Peyer's patch (tissue), 4 donors: ENCODE measurements at places on chromosomes 6 and 20. TPM values are rescaled to one million over a fixed set of nuclear protein-coding genes. Genes with fewer than 3 reads are reported as not detected.

Gene SPEF1
- total RNA-seq: not detected

Gene SEMG1
- total RNA-seq: not detected

DNA sequence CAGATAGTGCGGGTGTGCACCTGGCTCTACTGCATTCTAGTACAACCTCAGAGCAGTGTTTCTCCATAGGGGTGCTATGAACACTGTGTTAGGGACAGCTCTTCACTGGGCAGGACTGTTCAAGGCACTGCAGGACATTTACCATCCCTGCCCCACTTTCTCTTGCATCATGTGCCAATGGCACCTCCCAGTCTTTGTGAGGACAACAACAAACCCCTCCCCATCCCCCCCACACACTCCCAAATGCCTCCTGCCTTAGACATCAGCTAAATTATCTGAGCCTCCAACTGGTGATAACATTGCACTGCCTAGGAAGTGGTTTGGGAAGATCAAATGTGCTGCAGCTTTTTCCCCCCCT is 98.9 kb downstream of the FYN start:
- no peak for DNase-seq
- peaks cover 7% of the 10 kb centered on the region for H3K4me1 ChIP-seq
- no peaks in the 10 kb centered on the region for H3K36me3 ChIP-seq
- no peak overlapping the region for H3K4me3 ChIP-seq

DNA sequence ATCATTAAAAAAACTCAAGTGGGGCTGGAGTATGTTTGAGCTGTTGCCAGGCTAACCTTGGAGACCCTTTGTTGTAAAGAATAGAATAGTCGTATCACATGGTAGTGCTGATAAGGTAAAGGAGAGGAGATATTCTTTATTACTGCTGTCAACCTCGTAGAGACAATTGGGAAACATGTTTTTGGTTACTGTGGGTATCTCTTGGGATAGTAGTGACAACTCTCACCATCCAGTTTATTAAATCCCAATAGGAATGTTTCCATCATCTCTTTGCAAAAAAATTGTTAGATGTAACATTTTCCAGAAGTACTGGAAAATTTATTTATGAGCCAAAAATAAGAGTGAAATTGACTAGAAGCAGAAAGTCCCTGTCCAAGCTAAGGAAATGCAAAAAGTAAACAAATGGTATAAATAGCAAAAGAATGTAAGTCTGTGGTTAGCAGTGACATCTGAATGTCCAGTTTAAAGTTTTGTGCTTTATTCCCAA is 829.3 kb upstream of the CITED2 start:
- H3K27ac ChIP-seq: no peak overlapping the region
- DNase-seq: no peak
- H3K27me3 ChIP-seq: no peaks in the 10 kb centered on the region
- no peaks in the 10 kb centered on the region for H3K36me3 ChIP-seq
- no peaks in the 10 kb centered on the region for H3K4me1 ChIP-seq
- H3K4me3 ChIP-seq: no peak overlapping the region

GRCh38 chr6:20582586-20583443 is 48.6 kb downstream of the CDKAL1 start:
- no peak overlapping the region for H3K4me3 ChIP-seq
- no peak overlapping the region for H3K27ac ChIP-seq
- DNase-seq: no peak
- no peaks in the 10 kb centered on the region for H3K27me3 ChIP-seq
- no peaks in the 10 kb centered on the region for H3K4me1 ChIP-seq

- H3K4me1 ChIP-seq: peaks cover 6% of the 10 kb centered on the region
- H3K27ac ChIP-seq: no peak overlapping the region
- no peaks in the 10 kb centered on the region for H3K36me3 ChIP-seq
- H3K4me3 ChIP-seq: no peak overlapping the region
These were observed 21.7 kb upstream of the EPB41L1 start for GRCh38 chr20:36132802-36133211.

DNA sequence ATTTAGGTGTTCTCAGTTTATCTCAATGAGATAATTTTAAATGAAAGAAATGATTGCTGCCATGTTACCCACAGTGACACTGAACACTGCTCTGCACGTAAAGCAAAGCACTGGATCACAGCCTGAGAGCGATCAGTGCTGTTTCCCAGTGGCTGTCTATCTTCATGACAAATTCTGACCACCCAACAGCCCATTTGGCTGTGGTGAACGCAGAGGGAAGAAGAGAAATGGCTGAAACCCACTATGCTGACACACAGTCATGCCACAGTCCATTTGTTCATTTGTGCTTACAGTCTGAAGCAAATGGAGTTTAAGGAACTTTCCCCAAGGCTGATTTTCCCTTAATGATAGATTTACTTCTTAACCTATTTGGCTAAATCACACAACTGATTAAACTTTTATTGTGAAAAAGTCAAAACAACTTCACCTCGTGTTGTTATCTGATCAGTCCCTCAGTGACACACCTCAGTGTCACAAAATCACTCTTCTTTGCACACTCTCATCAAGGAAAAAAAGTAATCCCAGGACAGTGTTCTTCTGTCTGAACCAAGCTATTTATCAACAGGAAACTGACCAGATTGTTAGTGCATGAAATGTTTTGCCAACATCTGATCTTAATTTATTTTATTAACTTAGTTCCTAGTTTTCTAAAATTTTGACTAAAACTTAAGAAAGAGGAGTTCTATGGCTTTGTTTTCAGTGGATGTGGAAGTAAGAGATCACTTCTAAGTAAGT is 225.1 kb downstream of the TBX18 start:
- no peaks in the 10 kb centered on the region for H3K36me3 ChIP-seq
- no peak for DNase-seq
- no peaks in the 10 kb centered on the region for H3K4me1 ChIP-seq
- no peaks in the 10 kb centered on the region for H3K27me3 ChIP-seq

- no peaks in the 10 kb centered on the region for H3K4me1 ChIP-seq
- H3K4me3 ChIP-seq: no peak overlapping the region
- no peak overlapping the region for H3K27ac ChIP-seq
- DNase-seq: no peak
These were observed 295.8 kb downstream of the BCKDHB start for GRCh38 chr6:80402266-80402665.

DNA sequence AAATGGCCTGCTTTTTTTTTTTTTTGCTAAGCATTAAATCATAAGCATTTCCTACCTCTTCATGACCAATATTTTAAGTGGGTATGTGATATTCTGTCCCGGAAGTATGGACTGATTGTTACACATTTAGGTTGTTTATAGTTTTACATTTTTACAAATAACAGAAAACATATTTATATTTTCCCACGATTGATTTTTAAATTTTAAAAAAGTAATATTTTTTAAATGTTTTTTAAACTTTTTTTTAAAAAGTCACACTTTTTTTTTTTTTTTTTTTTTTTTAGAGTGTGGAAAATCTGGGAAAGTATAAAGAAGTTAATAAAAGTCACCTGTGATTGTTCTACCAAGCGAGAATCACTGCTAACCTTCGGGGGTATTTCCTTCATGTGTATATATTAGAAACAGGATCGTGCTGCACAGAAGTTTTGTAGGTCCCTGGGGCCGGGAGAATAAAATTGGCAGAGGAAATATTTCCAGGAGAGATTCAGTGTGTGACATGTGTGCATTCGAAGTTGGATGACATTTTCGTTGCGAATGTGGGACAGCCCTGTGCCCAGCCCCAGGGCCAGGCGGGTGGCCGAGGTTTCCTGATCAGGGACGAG is 173.1 kb downstream of the CDC5L start:
- DNase-seq: no peak
- no peaks in the 10 kb centered on the region for H3K4me1 ChIP-seq
- no peak overlapping the region for H3K27ac ChIP-seq
- H3K4me3 ChIP-seq: no peak overlapping the region
- H3K36me3 ChIP-seq: no peaks in the 10 kb centered on the region
- H3K27me3 ChIP-seq: no peaks in the 10 kb centered on the region
